ENCODE measurements at places on chromosomes 6 and 20. TPM values are rescaled to one million over a fixed set of nuclear protein-coding genes. Genes with fewer than 3 reads are reported as not detected.

Gene UBD
- total RNA-seq: 0.71 TPM

Gene RNASET2
- 44.0 TPM for total RNA-seq

Gene OGFRL1
- 58.5 TPM for total RNA-seq

Gene KIF25
- total RNA-seq: not detected

Gene ADGB
- total RNA-seq: not detected

Gene SLC22A1
- 1.9 TPM for total RNA-seq

Gene TRIM10
- total RNA-seq: not detected

DNA sequence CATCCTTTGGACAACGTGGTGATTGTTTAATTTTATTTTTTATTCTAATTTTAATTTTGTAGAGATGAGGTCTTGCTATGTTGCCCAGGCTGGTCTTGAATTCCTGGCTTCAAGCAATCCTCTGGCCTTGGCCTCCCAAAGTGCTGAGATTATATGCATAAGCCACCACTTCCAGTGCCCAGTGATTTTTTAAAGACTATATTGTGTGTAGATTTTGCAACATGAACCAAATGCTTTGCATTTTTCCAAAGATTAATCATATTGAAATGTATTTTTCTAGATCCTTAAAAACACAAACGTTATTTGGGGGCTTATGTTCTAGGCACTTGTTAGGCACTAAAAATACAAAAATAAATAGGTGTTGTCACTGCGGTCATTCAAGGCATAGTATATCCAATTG, 117.6 kb upstream of the CCN2 start:
- DNase-seq: no peak

- DNase-seq: no peak
Observed at GRCh38 chr6:15255481-15255880, 9.6 kb downstream of the JARID2 start.

- no peak for DNase-seq
Observed at GRCh38 chr6:40856271-40856670, 182.8 kb downstream of the UNC5CL start.

DNA sequence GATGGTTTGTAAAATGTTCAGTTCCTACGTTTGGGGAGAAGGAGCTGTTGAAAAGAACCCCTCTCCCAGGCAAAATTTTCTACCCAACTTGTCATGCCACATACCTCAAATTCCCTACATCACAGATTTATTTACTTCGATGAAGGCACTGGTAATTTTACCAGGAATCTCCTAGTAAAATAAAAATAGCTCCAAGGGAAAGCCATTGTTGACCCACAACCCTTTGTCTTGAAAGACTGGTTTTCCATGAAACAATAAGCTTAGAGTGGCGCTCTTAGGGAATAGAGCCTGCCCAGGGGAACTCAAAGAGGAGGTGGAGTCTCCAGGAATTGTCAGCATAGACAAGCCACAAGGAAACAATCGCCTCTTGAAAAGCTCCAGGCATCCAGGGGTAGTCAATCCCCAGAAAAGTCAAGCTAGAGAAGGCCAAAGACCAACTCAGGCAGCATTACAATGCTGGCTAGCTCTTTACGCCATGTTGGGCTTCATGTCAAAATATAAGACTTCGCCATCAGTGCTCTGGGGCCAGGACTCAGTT, 99.2 kb upstream of the RREB1 start:
- DNase-seq: no peak

DNA sequence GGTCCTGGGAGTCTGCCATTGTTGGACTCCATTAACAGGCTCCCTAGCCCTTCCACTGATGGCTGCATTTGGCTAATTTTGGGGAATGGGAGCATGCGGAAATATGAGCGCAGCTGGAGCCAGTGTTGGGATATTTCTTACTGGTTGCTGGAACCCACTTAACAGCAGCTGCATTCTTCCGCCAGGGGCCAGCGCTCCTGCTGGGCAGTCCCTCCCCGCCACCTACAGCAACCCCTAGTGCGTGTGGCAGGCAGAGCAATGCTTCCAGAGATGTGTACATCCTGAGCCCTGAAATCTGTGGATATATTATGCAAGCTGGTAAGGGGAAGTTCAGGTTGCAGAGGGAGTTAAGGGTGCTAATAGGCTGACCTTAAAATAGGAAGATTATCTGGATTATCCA, 16.4 kb downstream of the CST8 start:
- DNase-seq: no peak

DNA sequence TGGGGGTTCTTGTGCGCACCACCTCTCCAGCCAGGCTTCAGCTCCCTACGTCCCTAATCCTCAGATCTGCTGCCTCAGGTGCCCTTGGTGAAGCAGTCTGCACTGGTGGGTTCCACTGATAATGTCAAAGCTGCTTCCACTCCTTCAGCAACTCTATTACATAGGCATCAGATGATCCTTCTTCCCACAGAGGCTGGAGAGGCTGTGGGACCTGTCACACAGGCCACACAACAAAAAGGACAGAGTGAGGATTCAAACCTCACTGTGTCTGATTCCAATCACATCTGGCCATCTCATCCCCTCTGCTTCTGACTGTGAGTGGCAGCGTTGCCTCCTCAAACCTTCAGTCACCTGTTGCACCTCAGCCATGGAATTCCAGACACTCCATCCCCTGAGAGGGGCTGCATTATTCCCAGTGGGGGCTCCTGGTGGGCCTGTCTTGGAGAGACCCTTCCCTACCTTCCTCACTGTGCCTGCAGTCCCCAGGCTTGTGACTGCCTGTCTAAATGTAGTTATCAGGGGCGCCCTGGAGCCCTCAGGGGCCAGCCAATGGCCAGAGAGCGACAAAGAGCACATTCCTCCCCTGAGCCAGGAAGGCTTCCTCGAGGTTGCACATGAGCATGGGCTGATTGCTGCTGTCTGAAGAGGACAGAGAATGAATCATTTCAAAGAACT, 211.4 kb upstream of the ECI2 start:
- no peak for DNase-seq

GRCh38 chr6:117446861-117447260, 21.1 kb upstream of the ROS1 start:
- no peak for DNase-seq

DNA sequence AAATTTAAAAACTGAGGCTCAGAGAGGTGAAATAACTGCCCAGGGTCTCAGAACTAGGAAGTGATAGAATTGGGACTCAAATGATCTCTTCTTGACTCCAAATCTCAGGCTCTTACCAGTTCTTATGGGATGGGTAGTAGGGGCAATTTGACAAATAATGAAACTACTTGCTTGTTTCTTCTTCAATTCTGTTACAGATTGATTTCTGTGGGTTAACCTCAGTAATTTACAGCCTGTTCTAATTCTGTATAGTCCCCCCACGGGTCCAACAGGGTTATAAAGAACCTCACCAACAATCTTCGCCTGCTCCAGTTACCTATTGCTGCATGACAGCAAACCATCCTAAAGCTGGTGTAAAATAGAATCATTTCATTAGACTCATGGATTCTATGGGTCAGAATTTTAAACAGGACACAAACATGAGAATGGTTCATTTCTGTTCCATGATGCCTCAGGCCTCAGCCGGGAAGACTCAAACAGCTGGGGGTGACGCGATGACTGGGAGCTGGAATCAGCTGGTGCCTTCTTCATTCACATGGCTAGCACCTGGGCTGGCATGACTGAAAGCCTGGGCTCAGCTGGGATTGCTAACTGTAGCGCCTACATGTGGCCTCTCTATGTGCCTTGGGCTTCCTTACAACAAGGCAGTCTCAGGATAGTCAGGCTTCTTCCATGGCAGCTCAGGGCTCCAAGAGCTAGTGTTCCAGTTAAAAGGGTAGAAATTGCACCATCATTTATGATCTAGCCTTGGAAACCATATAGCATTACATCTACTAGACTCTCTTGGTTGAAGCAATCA, 6.6 kb upstream of the WFDC2 start:
- no peak for DNase-seq

GRCh38 chr6:151498327-151498726, 4.5 kb downstream of the CCDC170 start:
- DNase-seq: no peak

DNA sequence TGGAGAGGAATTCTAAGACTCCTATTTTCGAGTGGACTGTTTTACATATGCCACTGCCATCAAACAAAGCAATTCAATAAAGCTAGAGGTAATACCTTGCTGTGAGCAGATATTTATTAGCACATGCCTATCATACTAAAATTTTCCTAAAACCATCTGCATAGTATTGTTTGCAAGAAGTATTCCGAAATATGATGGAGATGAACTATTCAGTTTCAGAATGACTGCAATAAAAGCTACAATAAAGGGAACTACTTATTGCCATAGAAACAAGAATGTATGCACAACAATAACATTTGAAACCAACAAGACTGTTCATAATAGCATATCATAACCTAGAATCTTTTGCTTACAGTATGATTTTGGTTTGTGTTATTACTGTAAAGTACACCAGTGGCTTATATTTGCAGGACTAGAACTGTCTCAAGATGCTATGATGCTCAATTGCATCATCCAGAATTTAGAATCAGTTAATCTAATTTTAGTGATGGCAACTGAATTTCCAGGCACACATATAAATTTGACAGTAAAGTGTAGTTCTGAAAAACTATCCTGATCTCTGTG, 144.3 kb downstream of the GRIK2 start:
- DNase-seq: no peak

DNA sequence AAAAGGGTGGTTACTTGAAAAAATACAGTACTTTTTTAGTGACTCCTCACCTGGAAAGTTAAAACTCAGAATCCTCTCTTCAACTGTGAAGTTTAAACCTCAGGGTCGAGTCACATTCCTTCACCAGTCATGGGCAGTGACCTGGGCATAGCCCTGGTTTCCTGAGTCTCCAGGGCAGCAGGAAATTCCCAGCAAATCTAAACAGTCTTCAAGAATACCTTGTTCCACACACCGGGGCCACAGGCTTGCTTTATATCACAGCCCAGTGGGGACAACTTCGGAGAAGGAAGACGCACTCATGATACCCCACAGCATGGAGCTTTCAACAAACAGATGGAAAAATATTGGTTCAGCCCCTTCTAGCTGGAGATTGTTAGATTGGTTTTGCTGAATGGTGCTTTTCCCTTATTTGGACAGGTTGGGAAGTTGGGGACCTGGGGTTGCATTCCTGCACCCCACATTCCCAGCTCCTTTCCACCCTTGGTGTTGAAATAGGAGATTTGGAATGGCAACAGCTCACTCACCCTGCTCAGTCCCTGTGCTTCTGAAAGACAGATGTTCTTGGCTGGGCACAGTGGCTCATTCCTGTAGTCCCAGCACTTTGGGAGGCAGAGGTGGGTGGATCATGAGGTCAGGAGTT, 113.0 kb upstream of the TMEM170B start:
- DNase-seq: no peak

- no peak for DNase-seq
Observed at GRCh38 chr6:10314163-10314955, 100.5 kb downstream of the TFAP2A start.

DNA sequence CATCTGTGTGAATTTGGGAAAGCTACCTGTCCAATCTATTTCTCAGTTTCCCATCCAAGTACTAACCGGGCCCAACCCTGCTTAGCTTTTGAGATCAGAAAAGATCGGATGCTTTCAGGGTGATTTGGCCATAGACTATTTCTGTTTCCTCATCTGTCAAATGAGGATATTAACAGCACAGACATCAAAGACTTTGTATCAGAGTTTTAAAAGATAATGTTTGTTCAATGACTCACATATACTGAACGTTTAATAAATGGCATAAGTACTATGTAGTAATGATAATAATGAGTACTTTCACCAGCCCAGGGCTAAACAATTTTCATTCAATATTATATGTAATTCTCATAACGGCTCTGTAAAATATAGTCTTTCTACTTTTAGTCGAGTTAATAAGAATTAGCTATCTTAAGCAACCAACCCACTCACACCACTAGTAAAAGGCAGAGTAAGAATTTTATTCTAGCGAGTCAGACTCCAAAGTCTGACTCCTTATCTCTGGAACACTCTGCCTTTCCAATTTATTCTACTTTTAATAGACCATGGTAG, 216.5 kb downstream of the ARHGAP18 start:
- DNase-seq: no peak

GRCh38 chr6:127998985-127999384, 98.1 kb upstream of the THEMIS start:
- DNase-seq: no peak

GRCh38 chr6:119542037-119542436, 192.5 kb upstream of the MAN1A1 start:
- no peak for DNase-seq

DNA sequence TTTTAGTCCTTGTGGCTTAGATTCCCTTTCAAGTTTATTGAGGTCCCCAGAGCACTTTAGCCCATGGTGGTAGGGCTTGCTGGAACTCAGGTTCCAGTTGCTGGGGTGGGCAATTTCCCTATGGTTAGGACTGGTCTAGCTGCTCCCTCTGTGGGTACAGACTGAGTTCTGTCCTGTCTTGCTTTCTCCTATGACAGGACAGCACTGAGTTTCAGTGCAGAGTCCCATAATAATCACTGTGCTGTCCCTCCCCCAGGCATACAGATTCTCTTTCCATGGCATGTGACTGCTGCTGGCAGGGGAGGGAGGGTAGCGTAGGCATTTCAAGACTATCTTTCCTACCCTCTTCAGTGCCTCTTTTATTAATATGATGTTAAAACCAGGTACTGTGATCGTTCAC, 17.1 kb upstream of the ERVFRD-1 start:
- no peak for DNase-seq

DNA sequence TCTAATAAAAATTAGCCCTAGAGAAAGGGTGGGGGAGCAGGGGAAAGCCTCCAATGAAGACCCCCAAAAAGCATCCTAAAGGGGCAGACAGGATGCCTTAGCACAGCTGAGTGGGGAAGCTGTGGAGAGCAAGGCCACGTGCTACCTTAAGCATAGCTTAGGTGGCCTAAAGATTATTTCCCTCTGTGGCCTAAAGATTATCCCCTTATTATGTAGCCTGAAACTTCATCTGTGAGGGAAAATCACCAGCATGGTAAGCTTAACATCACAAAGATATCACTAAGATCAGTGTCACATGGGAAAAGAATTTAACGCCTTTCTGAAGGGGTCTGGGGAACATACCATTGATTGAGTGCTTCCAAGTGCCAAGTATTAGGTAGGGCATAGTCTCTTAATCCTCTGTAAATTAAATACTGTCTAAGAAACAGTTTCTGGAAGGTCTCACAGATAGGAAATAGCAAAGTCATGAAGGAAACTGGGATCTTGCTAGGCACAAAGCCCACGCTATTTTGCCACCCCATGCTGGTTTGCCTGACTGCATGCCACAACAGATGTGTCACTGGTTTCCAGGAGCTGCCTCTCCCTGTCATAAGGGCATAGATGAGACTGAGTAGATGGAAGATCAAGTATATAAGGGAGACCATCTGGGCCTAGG, 170.0 kb downstream of the HACE1 start:
- DNase-seq: no peak

DNA sequence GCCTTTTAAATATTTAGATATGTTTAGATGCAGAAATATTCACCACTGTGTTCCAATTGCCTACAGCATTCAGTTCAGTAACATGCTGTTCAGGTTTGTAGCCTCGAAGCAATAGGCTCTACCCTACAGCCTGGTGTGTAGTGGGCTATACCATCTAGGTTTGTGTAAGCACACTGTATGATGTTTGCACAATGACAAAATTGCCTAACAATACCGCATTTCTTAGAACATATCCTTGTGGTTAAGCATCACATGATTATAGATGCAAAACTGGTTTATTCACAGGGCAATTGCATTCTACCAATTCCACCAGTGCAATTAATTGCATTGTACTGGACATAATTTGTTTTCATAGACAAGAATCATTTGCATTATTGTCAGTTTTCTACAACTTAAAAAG, 7.9 kb upstream of the SLC22A16 start:
- no peak for DNase-seq

Data from sigmoid colon (tissue), 7 donors.